Stimulated activated CD4-positive, alpha-beta T cell treated with anti-CD3 and anti-CD28 coated beads, Interleukin-4, amount 100 ng/mL, for 4 hours (primary cell): ENCODE measurements at places on chromosomes 11 and 22.

DNA sequence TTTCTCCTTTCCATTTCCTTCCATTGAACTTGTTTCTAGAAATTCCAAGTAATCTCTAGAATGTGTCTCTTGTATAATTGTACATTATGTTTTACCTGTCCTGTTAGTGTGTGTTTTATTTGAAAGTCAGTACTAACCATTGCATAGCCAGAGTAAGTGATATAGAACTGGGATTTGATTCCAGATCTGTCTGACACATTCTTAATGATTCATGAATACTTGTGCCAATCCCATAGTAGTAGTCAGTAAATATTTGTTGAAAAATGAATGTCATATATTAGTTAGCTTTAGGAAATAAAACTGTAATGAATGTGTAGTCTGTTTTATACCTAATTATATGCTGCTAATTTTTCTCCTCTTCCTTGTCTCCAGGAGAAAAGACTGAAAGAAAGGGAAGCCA lies 186.9 kb downstream of the DDX10 start:
- no peak for DNase-seq

- no peak for DNase-seq
Measured at GRCh38 chr11:115215694-115216617, 288.3 kb downstream of the CADM1 start.

- DNase-seq, result no peak
Measured at GRCh38 chr11:121451178-121451985, 732 bp upstream of the SORL1 start.

- DNase-seq, result no peak
Measured at GRCh38 chr11:70072861-70073755, 5.0 kb upstream of the ANO1 start.

GRCh38 chr11:84319863-84320262 lies 1033.7 kb upstream of the CCDC90B start:
- DNase-seq, result no peak

GRCh38 chr22:39179841-39180335 lies 27.4 kb upstream of the CBX7 start:
- no peak for DNase-seq

- DNase-seq, result no peak
Measured at GRCh38 chr22:19525116-19525660, 978 bp upstream of the CLDN5 start.

DNA sequence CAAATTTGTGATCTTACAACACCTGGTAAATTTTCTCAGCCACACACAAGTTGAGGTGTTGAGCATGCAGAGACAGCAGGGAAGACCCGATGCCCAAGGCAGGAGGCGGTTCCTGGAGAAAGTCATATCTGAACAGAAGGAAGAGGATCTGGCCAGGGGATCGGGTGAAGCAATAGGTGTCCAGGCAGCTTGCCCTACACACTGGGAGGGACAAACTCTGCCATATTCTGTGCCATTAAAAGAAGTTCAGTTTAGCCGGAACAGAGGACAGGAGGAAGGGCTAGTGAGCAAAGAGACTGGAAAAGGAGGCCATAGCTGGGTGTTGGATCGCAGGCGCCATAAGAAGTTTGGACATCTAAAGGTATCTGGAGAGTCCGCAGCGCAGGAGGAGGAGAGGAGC lies 76.5 kb downstream of the TMPRSS5 start:
- DNase-seq, result no peak

GRCh38 chr11:118868659-118869058 lies 15.0 kb upstream of the CXCR5 start:
- DNase-seq, result no peak

DNA sequence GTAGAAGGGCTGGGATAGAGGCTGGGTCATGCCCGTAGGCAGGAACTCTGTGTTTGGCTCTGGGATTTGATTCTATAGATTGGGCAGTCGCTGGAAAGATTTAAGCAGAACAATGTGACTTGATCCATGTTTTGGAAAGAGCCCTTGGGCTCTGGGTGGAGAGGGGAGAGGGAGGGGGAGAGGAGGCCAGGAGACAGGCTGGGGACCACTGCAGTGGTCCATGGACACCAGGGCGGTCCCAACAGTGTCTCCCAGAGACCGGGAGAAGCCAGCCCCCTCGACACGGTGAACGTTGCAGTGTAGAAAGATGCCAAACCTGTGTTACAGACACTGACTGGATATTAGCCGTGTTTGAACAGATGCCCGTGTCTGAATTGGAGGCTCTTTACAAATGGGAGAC lies 19.5 kb downstream of the PVALB start:
- DNase-seq, result no peak

DNA sequence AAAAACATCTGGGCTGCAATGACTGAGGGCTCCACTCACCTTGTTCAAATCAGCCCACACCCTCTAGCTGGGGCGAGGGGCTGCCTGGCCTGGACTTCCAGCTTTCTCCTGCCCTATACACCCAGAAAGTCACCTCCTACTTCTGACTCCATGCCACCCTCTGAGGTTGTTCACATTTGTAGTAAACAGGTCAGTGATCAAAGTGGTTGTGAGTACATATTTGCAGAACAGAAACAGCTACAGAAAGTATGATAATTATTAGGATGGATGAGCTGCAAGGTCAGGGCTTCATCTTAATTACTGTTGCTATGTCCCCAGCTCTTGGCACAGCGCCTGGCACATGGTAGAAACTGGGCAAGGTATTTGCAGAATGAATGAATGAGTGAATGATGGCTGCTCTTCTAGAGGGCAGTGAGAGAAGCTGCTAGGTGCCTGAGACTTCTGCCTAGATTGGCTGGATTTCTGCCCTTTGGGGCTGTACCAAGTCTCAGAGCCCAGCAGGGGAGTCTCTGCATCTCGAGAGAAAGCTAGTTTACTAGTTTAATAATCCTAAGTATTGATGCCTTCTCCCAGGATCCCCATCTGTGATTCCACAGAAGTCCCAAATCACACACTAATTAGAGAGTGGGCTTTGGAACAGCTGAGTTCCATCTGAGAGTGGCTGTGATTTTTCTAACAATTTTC lies 36.0 kb downstream of the SYT13 start:
- DNase-seq, result no peak

- no peak for DNase-seq
Measured at GRCh38 chr22:39264349-39265038, 19.7 kb upstream of the PDGFB start.

DNA sequence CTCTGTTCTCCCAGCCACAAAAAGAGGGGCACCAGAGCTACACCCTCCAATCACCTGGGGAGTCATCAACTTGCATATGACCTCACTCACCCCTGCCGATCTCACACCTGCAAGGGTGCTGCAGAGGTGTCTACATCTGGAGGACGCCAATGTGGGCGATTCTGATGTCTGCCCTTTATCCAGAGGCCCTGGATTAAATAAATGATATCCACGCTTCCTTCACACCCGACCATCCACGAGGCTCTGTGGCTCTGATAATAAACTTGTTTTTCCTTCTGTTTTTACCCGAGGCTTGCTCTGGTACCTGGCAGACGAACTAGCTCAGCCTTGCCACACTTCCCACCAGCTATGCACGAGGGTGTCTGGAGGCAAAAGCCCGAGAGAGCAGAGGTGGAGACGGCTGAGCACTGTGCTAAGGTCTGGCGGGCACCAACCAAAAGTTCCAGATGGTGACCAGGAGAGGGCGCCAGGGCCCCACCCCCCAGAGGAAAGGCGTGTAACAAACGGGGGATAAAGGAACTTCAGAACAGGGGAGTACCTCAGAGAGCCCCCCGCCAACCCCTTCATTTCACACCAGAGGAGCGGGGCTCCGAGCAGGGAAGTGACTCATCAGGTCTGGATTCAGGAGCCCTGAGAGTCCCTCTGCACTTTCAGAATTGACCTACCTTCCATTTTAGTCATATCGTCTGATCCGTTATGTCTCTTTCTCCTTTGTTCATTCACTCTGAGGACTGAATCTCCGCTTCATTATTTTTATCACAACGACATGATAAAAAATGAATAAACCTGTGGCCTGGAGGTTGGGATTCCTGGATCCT lies 13.5 kb downstream of the SCN3B start:
- peak; percentile 34 for DNase-seq

- no peak for DNase-seq
Measured at GRCh38 chr22:33853200-33854097, 66.8 kb downstream of the LARGE1 start.

- DNase-seq, result no peak
Measured at GRCh38 chr11:35313066-35313759, 106.1 kb downstream of the SLC1A2 start.

DNA sequence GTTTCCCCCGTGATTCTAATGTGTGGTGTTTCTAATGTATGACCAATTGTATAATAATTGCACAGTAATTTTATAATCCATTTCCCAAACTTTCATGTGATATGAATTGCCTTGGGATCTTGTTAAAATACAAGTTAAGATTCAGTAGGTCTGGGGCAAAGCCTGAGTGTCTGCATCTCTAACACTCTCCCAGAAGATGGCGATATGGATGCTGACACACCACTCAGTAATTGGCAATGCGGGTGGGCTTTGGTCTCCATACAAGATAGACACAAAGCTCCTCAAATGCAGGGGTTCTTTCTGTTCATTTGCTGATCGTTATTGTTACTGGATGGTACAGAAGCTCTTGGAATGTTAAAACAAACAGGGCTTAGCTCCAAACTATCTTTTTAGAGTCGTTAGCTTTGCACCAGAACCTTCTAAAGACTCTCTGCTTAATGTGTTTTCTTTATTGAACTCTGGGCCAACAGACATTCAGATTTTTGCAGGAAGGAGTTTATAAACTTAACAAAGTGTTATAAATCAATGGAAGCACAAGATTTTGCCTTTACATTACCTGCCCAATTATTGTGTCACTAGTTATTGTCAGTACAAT lies 45.4 kb upstream of the ANO3 start:
- no peak for DNase-seq

GRCh38 chr11:119764108-119764868 lies 35.3 kb upstream of the NECTIN1 start:
- DNase-seq, result no peak

DNA sequence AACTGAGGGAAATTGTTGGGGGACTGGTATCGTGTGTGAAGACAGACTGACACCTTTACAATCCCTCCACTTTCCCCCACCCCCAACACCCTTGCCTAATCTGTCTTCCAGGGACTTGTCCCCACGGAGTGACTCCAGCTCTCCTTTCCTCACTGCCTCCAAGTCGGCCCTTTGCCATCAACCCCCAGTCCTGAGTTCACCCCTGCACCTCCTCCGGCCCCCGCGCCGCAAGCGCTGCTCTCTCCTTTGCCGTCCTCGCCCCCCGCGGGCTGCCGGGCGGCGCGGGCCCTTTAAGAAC lies 183 bp upstream of the ABCG4 start:
- no peak for DNase-seq

GRCh38 chr11:45021692-45022141 lies 71.0 kb upstream of the TP53I11 start:
- no peak for DNase-seq

DNA sequence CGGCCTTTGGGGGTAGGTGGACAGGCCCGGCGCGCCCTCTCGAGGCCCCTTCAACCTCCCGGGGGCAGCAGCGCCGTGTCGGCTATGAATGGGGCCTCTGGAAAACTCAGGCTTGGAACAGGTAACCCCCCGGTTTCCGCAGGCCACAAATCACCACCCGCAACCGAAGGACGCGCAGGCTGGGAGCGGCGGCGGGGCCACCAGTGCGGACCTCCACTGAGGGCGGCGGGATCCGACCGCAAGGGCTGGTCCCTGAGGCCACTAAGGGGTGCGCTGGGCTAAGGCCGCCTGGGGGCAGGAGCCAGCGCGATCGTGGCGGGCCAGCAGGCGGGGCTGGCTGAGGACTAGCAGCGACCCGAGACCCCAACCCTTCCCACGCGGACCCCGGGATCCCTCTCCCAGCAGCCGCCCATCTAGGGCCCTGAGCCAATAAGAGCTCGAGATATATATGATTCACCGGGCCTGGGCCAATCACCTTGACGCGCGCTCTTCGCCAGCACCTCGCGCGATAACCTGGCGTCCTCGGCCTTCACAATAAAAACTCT lies 609 bp upstream of the ATF4 start:
- peak; percentile 91 for DNase-seq

DNA sequence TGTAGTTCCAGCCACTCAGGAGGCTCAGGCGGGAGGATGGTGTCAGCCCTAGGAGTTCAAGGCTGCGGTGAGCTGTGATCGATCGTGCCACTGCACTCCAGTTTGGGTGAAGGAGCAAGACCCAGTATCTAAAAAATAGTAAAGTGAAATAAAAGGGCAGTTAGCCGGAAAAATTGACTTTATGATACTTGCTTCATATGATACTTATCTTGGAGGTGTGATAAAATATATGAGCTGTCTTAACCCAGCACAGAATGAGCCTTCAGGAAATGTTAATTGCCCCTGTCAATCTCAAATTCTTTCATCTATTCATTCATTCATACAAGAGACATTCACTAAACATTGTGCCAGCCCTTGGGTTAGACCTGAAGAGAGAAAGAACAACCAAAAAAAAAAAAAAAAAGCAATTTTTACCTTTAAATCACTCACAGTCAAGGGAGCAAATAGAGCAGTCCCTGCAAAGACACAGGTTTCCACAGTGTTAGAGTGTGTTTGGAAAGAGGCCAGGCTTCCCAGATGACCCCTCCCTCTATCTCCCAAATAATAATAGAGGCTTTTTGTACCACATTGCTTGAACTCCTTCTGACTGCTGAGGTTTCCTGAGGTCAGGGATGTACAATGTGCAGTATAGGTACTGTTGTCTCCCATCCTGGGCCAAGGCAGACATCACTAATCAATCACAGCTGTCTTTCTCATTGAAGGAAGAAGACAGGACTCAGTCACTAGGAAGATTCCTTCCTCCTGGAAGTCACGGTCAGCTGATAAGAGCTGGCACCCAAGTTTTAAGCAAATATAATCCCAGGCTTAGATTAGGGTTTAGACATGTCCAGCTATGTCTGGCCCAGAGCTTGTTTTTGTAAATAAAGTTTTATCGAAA lies 454.6 kb downstream of the MIAT start:
- DNase-seq, result no peak

DNA sequence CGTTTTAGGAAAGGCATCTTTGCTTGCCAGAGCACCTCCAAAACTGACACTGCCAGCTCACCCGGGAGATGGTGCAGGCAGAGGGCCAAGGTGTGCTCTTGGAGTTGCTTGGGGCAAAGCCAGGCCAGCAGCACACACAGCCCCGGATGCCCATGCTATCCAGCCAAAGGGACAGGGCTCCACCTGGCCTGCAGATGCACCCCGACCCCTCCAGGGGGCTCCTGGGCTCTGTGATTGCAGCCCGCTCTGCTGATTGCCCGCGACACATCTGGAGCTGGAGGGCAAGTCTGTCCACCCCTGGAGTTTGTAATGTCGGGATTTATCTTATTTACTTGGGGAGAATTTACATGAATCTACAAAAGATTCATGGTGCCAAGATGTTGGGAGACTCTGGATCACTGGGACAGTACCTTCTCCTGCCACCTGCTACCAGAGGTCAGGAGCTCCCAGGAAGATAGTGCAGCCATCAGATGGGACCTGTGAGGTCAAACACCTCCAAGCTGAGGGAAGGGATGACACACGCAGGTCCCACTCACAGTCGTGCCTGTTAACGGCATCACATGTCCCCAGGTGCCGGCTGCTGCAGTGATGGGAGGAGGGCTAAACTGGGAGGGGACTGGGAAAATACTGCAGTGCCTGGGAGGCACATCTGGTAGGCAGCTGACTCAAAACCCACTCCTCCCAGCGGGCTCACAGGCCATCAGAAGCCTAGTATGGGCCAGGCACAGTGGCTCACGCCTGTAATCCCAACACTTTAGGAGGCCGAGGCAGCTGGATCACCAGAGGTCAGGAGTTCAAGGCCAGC lies 17.2 kb downstream of the CBX7 start:
- no peak for DNase-seq

- DNase-seq, result no peak
Measured at GRCh38 chr11:9253086-9253485, 12.1 kb downstream of the DENND5A start.
